ENCODE measurements at places on chromosomes 1 and 21. TPM values are rescaled to one million over a fixed set of nuclear protein-coding genes. Genes with fewer than 3 reads are reported as not detected.

DNA sequence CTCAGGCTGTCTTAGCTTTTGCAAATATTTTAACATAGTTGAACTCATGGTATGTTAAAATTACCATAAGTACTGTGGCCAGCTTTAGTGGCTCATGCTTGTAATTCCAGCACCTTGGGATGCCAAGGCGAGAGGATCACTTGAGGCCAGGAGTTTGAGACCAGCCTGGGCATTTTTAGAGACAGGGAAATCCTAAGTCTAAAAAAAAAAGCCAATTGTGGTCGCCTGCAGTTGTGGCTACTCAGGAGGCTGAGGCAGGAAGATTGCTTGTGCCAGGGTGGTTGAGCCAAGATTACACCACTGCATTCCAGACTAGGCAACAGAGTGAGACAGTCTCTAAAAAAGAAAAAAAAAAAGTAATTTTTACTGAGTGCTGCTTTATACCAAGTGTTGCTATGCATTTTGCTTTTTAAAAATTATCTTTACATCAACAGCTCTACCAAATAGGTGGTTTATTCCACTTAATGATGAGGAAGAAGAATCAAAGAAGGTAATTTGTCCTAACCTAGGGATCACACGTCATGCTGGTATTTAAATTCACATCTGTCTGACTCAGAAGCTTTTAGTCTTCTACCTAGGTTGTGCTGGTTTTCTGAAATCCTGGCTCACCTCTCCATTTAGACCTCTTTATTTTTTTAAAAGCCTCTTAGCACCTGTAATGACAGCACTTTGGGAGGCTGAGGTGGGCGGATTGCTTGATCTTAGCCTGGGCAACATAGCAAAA lies 16.8 kb downstream of the PPP1R12B start:
- no peaks in the 10 kb centered on the region for H3K27me3 ChIP-seq
- H3K27ac ChIP-seq: no peak overlapping the region
- H3K4me3 ChIP-seq: no peak overlapping the region
- no peaks in the 10 kb centered on the region for H3K36me3 ChIP-seq
- no peak for DNase-seq

DNA sequence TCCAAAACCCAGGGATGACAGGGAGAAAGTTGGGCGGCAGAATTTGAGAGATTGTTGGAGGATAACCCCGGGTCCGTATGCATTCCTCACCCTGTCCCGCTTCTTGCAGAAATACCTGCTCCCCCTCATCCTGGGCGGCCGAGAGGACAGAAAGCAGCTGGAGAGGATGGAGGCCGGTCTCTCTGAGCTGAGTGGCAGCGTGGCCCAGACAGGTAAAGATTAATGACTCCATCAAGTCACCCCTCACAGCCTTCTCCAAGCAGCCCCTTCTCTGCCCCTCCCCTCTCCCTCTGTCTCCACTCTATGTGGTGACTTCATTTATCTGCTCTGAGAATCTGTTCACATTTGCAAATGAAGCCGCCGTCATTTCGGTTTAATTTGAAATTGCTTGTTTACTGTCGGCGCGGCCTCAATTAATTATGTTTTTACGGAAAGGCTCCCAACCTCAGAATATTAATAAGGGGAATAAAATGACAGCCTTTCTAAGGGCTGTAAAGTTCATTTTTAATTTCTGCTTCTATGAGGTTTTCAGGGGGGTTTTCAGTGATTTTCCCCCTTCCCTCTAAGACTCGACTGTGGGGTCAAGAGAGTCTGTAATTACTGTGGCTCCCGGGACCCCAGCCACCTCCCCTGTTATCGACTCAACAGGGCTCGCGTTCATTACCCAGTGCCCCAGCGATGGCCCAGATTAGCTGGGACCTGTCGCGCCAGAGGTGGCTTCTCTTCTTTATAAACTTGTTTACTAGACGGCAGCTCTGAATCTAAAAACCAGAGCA lies 148.3 kb downstream of the PEX14 start:
- no peak overlapping the region for H3K4me3 ChIP-seq
- H3K36me3 ChIP-seq: no peaks in the 10 kb centered on the region
- no peak overlapping the region for H3K27ac ChIP-seq
- no peaks in the 10 kb centered on the region for H3K27me3 ChIP-seq
- no peaks in the 10 kb centered on the region for H3K4me1 ChIP-seq
- DNase-seq: no peak

GRCh38 chr21:36526104-36526503 lies 46.2 kb upstream of the CLDN14 start:
- H3K27ac ChIP-seq: no peak overlapping the region
- no peak overlapping the region for H3K4me3 ChIP-seq
- no peak for DNase-seq
- peaks cover 2% of the 10 kb centered on the region for H3K27me3 ChIP-seq
- no peaks in the 10 kb centered on the region for H3K36me3 ChIP-seq
- no peaks in the 10 kb centered on the region for H3K4me1 ChIP-seq

DNA sequence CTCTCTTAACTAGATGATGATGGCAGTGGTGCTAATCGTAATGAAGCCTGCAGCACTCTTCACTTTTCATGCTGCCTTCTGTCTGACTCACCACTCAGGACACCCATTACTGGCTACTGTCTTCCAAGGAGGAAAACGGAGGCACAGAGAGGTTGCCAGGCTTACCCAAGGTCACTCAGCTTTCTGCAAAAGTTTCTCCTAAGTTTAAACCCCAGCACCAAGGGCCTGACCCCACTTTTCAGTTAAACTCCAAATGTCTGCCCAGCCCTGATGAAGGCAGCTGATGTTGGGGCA lies 78.1 kb upstream of the RUNX3 start:
- H3K27ac ChIP-seq: no peak overlapping the region
- H3K27me3 ChIP-seq: no peaks in the 10 kb centered on the region
- peaks cover 72% of the 10 kb centered on the region for H3K4me1 ChIP-seq
- no peak for DNase-seq
- H3K4me3 ChIP-seq: no peak overlapping the region

GRCh38 chr1:246733704-246734103 lies 9.5 kb downstream of the SCCPDH start:
- H3K4me3 ChIP-seq: no peak overlapping the region
- peaks cover 7% of the 10 kb centered on the region for H3K4me1 ChIP-seq
- peaks cover 79% of the 10 kb centered on the region for H3K36me3 ChIP-seq
- H3K27ac ChIP-seq: no peak overlapping the region
- no peak for DNase-seq
- H3K27me3 ChIP-seq: no peaks in the 10 kb centered on the region

DNA sequence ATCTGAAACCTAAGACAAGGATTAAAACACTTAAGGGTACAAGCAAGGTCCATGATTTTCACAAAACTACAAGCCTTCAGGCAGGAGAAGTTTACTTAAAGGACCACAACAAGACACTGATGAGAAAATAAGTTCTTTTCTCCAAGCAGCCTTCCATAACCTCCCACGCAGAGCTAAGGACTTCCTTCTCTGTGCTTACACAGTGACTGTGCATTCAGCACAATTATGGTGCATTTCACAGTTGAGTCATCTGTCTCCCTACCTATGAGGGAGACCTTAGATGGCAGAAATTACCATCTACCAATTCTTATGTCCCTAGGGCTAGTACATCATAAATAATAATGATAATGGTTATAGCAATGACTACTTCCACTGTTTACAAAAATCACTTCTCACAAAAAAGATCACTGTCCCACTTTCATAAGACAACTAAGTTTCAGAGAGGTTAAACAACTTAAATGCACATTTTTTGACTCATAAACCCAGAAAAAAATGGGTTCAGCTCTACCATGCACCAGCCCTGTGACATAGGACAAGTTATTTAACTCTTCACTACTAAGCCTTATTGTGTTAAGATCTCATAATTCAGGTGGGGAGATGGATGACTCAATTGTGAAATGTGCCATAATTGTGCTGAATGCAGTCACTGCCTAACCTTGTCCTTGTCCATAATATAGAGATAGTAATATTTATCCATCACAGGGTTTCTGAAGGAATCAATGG lies 45.3 kb downstream of the TARBP1 start:
- H3K4me3 ChIP-seq: no peak overlapping the region
- H3K4me1 ChIP-seq: peaks cover 33% of the 10 kb centered on the region
- H3K27me3 ChIP-seq: no peaks in the 10 kb centered on the region
- DNase-seq: no peak
- peaks cover 87% of the 10 kb centered on the region for H3K36me3 ChIP-seq
- peak overlapping the region; percentile 5 for H3K27ac ChIP-seq

GRCh38 chr1:181353526-181353925 lies 129.8 kb upstream of the CACNA1E start:
- H3K4me3 ChIP-seq: no peak overlapping the region
- H3K36me3 ChIP-seq: no peaks in the 10 kb centered on the region
- DNase-seq: no peak
- H3K27me3 ChIP-seq: peaks cover 5% of the 10 kb centered on the region

DNA sequence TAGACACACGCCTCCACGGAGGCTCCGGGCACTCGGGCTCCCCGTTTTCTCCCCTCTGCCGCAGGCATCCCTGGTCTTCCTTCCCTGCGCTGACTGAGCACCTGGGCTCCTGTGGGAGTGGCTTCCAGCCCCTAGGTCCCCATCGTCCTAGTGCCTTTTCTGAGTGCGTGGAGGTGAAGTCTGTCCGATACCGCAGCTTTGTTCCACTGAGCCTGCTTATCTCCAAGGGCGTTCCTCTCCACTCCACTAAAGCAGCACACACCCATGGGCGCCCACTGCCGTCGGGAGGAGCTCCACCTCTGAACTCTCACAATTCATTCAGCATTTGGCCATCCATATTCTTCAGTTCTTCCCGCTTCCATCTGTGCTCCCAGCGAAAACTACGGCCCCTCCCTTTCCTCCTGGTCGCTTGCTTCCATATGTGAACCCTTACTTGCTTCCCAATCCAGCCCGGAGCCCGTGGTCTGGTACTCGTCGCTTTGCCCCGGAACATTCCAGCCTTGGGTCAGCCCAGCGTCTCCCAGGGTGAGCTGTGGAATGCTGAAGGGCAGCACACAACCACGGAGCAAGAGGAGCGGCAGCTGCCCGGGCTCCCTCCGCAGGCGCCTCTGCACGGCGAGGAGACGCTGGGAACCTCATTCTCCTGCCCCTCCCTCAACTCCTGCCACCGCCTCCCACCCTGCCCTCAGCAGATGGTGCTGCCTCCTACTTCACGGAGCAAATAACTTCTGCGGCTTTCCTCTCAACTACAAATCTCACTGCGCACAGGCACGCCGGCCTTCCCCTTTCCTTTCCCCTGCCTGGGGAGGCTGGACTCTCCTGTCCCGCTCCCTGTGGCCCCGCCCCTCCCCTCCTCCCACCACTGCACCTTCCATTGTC lies 27.5 kb downstream of the ATP8B2 start:
- peaks cover 23% of the 10 kb centered on the region for H3K36me3 ChIP-seq
- H3K27ac ChIP-seq: peak overlapping the region; percentile 80
- peak; percentile 32 for DNase-seq
- H3K4me3 ChIP-seq: peak overlapping the region; percentile 76

GRCh38 chr1:198493329-198493728 lies 47.2 kb downstream of the ATP6V1G3 start:
- no peak overlapping the region for H3K4me3 ChIP-seq
- H3K27me3 ChIP-seq: peaks cover 2% of the 10 kb centered on the region
- H3K4me1 ChIP-seq: peaks cover 8% of the 10 kb centered on the region
- H3K27ac ChIP-seq: no peak overlapping the region

GRCh38 chr1:183180218-183180617 lies 5.8 kb upstream of the LAMC2 start:
- no peak for DNase-seq
- H3K4me3 ChIP-seq: no peak overlapping the region
- peaks cover 2% of the 10 kb centered on the region for H3K27me3 ChIP-seq
- peaks cover 3% of the 10 kb centered on the region for H3K4me1 ChIP-seq

DNA sequence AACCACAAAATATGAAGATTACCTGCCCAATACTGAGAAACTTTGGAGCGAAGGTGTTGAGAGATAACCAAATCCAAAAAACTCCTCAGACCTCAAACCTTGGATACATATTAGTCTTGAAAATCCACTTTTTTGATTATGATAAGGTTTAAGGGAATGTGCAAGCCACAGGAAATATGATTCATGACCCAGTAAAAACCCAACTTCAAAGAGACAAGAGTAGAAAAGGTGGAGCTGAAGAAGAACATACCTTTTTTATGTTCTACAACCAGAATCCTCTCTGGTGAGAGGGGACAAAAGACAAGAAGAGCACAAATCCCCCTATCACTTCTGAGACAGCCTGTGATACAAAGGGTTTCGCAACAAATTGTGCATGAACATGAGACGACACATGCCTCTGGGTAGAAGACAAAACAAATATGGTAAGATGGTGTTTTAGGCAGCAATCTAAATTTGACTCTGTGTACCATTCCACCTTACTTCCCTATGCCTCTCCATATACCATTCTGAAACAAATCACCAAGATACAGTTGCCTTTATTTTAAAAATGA lies 37.3 kb downstream of the COL24A1 start:
- DNase-seq: no peak
- peaks cover 8% of the 10 kb centered on the region for H3K4me1 ChIP-seq
- no peak overlapping the region for H3K4me3 ChIP-seq
- H3K36me3 ChIP-seq: no peaks in the 10 kb centered on the region
- no peaks in the 10 kb centered on the region for H3K27me3 ChIP-seq

- no peak for DNase-seq
- H3K27ac ChIP-seq: no peak overlapping the region
- no peaks in the 10 kb centered on the region for H3K27me3 ChIP-seq
- no peaks in the 10 kb centered on the region for H3K4me1 ChIP-seq
- no peak overlapping the region for H3K4me3 ChIP-seq
- peaks cover 45% of the 10 kb centered on the region for H3K36me3 ChIP-seq
Observed at GRCh38 chr21:46314441-46315020, 9.1 kb downstream of the C21orf58 start.

DNA sequence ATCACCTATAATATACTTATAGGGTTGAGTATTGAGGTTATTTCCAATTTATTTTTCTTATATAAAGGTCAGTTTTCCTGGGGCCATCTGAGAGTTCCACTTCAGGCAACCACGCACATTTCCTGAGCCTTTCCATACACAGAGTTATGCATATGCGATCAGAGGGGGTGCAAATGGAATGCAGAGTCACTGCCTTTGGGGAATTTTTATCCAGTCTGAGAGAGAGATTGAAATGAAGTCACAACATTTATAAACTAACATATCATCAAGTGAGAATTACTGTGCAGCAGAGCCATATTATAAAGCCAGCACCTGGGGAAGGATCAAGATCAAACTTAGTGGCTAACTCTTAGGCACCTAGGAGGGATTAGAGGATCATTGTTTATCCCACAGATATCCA lies 299.9 kb upstream of the PLXNA2 start:
- no peaks in the 10 kb centered on the region for H3K27me3 ChIP-seq
- H3K4me1 ChIP-seq: no peaks in the 10 kb centered on the region
- no peaks in the 10 kb centered on the region for H3K36me3 ChIP-seq
- no peak for DNase-seq
- H3K4me3 ChIP-seq: no peak overlapping the region

- DNase-seq: no peak
- H3K36me3 ChIP-seq: no peaks in the 10 kb centered on the region
- peaks cover 46% of the 10 kb centered on the region for H3K27me3 ChIP-seq
- no peak overlapping the region for H3K27ac ChIP-seq
- H3K4me1 ChIP-seq: peaks cover 9% of the 10 kb centered on the region
Observed at GRCh38 chr1:219927298-219927955, 930 bp downstream of the SLC30A10 start.

The PLXNA2 gene
- 0.37 TPM for total RNA-seq

The IGSF3 gene
- total RNA-seq: 4.6 TPM

The LCE2A gene
- total RNA-seq: not detected

The CDCP2 gene
- total RNA-seq: not detected

The CD52 gene
- total RNA-seq: 237 TPM

Data from activated T-helper 2 cell treated with anti-CD3 and anti-CD28 coated beads, Interferon-gamma antibody, Interleukin-2, Interleukin-4, amounts not matched to agents 10 μg/mL and 5 μg/mL and 100 μg/mL, durations not matched to agents 14 hours and 24 hours and 36 hours (primary cell).